RWPE1 (cell line): ENCODE measurements at places on chromosomes 3 and 15.
A peak's percentile ranks its signal among the peaks of the same experiment; 100 is the strongest.

- no peak for DNase-seq
These were observed 541.3 kb downstream of the UNC13C start for GRCh38 chr15:54519577-54519976.

- DNase-seq = no peak
These were observed 48.9 kb upstream of the ACTL6A start for GRCh38 chr3:179513862-179514261.

GRCh38 chr15:26882112-26882511 lies 15.2 kb downstream of the GABRA5 start:
- DNase-seq = no peak

DNA sequence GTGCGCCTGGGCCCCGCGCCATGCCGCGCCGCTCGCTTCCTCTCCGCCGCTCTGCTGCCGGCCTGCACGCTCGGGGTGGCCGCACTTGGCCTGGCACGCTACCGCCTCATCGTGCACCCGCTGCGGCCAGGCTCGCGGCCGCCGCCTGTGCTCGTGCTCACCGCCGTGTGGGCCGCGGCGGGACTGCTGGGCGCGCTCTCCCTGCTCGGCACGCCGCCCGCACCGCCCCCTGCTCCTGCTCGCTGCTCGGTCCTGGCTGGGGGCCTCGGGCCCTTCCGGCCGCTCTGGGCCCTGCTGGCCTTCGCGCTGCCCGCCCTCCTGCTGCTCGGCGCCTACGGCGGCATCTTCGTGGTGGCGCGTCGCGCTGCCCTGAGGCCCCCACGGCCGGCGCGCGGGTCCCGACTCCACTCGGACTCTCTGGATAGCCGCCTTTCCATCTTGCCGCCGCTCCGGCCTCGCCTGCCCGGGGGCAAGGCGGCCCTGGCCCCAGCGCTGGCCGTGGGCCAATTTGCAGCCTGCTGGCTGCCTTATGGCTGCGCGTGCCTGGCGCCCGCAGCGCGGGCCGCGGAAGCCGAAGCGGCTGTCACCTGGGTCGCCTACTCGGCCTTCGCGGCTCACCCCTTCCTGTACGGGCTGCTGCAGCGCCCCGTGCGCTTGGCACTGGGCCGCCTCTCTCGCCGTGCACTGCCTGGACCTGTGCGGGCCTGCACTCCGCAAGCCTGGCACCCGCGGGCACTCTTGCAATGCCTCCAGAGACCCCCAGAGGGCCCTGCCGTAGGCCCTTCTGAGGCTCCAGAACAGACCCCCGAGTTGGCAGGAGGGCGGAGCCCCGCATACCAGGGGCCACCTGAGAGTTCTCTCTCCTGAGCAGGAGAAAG lies 951 bp downstream of the GPR62 start:
- peak; percentile 43 for DNase-seq

DNA sequence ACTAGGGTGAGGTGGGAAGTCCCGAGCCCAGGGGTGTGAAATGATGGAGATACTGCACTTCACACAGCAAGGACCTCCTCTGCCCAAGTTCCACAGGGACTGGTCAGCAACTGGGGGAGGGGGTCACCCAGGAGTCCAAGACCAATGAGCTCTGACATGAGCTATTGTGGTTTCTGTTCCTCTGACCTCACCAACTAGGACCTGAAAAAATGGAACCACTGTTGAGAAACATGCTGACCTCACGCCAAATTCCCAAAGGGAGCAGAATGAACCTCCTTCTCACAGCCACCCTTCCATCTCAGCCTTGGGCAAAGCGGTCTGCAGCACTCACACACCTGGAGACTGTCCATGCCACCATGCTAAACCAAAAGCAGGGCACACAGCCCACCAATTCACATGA lies 69.3 kb downstream of the LRIG1 start:
- DNase-seq = no peak

- no peak for DNase-seq
These were observed 53.0 kb downstream of the KLHL6 start for GRCh38 chr3:183502237-183503181.

DNA sequence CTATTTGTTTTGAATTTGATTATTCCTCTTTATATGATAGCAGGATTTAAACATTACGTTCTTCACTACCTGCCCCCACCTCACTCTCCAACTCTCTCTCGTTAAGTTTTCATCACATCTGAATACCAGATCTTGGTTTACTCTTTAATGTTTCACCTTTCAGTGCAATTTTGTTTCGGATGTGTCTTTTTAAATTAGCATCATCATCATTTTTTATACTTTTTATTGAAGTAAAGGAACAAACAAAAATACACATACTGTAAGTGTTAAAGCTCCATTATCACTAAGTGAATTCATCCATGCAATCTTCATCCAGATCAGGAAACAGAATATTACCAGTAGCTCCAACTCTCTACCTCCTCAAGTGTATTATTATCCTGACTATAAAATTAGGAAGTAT lies 310.6 kb downstream of the C3orf38 start:
- DNase-seq = no peak

DNA sequence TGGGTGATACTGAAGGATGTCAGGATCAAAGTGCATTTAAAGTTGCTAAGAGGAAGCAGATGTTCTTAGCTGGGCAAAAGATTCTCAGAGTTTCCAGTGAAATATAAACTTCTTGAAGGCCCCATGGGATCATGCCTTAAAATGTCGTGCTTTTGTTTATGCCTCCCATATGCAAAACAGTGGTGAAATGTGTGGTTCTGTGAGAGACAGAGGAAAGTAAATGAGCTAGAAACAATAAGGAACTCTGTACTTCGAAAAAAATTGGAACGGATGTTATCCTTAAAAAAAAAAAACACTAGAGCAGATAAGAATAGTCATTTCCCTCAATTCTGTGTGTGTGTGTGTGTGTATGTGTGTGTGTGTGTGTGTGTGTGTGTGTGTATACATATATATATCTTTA lies 497.0 kb upstream of the TBL1XR1 start:
- no peak for DNase-seq

DNA sequence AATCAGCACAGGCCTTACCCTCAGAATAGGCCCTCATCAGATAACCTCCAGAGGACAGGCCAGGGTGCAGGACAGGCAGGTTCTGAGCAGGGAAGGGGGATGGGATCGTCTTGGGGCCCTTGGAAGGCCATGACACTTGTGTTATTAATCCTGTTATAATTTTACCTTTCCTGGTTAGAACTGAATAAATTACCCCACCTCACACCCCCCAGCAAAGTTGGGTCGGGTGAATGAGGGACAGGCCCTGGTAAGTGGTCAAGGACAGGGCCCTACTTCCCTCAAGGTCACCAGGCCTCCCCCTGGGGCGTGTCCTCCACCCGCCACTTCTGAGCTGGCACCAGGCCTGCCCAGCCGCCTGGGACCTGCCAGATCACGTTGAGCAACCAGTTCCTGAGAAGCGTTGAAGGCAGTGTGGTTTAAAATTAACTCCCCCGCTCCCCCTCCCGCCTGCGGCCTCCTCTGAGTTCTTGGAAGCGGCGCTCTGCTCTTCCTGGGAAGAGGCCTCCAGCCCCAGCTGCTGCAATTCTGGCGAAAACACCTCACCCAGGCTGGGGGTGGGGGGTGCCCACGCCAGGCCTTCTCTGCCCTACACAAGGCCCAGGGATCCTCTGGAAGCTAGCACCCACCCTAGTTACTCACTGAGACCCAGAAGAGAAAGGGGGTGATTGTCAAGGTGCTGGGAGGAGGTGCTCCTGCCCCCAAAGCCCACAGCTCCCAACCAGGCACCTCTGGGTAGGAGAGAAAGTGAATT lies 10.6 kb downstream of the CISH start:
- DNase-seq = peak; percentile 87

- no peak for DNase-seq
These were observed 881.3 kb upstream of the CADM2 start for GRCh38 chr3:84077479-84077878.

- DNase-seq = no peak
These were observed 145.7 kb upstream of the KCNH8 start for GRCh38 chr3:19002606-19003005.

GRCh38 chr3:181948286-181948685 lies 236.6 kb downstream of the SOX2 start:
- DNase-seq = peak; percentile 23

DNA sequence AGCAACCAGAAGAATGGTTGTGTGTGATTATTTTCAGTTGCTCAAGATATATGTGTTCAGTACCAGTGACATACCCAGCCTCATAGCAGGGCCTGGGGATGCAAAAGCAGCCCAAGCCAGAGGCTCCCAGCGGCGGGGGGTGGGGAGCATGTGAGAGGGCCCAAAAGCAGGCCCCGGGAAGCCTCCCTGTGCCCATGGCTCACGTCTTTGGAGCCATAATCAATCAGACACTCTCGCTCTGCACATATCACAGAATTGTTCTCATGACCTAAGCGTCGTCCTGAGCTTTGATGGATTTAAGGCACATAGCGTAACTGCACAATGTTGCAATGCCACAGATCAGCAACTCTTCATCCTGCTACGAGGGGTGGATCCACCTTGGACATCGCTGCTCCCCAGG lies 20.8 kb downstream of the KLHL25 start:
- no peak for DNase-seq

GRCh38 chr15:34644061-34644460 lies 60.6 kb upstream of the GOLGA8B start:
- no peak for DNase-seq

DNA sequence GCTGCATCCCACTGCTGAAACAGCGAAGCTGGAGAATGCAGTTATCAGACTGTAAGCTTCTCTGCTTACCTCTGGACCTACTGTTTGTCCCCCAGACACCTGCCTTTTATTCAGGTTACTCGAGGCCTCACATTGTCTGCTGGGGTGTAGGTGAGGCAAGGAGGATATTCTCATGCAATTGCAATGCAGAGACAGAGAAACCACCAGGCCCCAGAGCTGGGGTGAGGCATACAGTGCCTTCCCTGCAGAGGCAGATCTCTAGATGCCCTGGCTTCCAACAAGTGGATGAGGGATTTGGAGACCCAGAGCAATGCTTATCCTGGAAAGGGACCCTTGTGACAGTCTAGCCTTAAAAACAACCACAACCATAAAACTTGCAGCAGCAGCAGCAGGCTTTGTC lies 263.4 kb upstream of the ST8SIA2 start:
- no peak for DNase-seq

DNA sequence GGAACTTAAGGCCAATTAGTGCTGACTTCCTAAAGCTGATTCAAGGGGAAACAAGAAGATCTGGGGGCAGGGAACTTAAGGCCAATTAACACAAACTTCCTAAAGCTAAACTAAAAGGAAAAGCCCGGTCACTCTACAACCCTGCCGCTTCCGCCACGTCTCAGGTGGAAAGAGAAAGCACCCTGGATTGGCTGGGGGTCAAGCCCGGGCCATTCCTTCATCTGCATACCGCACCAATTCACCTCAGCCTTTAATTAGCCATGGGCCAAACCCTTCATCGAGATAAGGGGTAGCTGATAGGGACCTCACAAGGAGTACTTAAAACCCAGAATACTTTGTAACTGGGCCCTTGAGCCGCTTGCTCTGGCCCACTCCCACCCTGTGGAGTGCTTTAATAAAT lies 14.4 kb downstream of the TMPRSS7 start:
- no peak for DNase-seq

DNA sequence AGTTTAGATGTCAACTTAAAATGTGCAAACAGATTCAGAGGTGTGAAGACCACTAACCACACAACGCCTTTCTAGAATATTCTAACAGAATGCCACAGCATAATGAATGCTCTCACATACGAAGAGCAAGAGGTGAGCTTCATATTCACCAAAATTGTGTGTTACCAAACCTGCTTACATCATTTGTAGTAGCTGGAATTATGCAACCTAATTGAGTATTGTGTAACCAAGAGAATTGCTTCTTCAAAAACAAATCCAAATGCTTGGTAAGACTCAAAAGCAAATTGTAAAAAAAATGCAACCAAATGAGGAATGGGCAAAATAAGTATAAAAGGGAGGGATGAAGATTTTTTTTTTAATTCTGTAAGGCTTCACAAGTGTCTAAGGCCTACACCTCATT lies 160.7 kb downstream of the TAFA4 start:
- DNase-seq = no peak

- DNase-seq = peak; percentile 13
These were observed 107.7 kb upstream of the TSC22D2 start for GRCh38 chr3:150300388-150300787.

- DNase-seq = no peak
These were observed 946.0 kb downstream of the IGSF11 start for GRCh38 chr3:118088696-118089095.

GRCh38 chr3:79005084-79005483 lies 762.7 kb downstream of the ROBO1 start:
- no peak for DNase-seq

GRCh38 chr3:113079218-113079961 lies 88.6 kb downstream of the GTPBP8 start:
- no peak for DNase-seq

DNA sequence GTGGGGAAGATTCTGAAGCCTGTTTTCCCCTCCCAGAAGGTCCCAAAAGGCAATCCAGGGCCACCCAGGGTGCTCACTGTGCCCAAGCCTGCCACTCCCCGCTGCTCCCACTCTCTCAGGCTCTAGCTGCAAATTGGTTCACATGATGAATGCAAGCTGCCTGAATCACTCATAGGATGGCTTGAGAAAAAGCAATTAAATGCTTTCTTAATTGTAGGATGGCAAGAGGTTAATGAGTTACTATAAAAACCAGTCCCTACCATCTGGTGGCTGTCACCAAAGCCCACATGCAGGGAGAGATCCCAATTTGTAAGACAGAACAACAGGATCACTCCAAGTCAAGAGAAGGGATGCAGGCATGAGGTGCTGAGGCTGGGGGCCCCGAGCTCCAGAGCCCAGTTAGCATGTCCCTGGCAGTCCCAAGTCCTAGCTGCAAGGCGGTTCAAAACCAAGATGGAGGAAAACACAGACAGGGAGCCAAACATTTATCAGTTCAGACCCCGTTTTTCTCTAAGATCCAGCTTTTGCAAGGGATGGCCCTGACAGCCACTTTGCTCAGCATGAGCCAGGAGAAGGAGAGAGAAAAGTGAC lies 207.1 kb downstream of the UACA start:
- no peak for DNase-seq

GRCh38 chr3:72753495-72753894 lies 94.8 kb downstream of the SHQ1 start:
- no peak for DNase-seq

DNA sequence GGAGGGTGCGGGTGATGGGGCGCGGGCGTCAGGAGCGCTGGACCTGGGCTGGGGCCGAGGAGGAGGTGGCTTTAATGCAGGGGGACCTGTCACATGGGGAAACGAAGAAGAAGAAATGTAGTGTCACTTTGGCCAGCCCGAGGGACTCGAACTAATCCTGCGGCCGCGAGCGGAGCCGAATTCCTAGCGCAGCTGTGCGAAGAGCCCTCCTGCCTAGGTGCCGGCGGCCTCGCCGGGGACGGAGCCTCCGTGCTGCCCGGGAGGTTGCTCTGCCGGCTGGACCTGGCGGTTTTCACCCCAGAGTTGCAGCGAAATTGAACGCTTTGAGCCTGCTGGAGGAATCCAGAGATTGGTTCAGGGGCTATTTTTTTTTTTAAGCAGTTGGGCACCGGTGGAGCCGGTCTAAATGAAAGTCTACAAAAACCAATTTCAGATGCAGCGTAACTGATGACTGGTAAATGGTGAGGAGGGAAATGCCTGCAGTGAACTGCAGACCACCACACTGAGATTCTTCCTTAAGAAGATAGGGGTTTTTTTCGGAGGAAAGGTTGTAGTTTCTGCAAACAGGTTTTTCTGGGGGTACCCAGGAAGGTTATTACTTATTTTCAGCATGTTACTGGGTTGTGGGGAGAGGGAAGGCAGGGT lies 662 bp downstream of the TMEM108 start:
- peak; percentile 5 for DNase-seq

GRCh38 chr15:80691575-80691974 lies 3.5 kb upstream of the ABHD17C start:
- DNase-seq = no peak
